ENCODE measurements at places on chromosomes 4 and X.
A peak's percentile ranks its signal among the peaks of the same experiment; 100 is the strongest.

DNA sequence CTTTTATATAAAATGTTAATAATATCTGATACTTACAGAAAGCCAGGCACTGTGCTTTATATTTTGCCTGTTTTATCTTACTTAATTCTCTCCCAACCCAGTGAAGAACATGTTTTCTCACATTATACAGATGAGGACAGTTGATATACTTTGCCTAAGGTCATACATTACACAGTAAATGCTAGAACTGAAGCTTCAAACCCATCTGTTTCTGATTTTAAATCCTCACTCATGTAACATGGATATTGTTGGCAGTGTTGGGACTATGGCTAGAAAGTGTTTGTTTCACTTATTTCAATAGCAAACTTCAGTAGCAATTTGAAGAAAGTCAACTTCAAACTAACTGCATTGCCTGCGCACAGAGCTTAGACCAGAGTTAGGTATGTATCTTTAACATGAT lies 57.4 kb downstream of the RAPGEF2 start:
- no peak for DNase-seq

DNA sequence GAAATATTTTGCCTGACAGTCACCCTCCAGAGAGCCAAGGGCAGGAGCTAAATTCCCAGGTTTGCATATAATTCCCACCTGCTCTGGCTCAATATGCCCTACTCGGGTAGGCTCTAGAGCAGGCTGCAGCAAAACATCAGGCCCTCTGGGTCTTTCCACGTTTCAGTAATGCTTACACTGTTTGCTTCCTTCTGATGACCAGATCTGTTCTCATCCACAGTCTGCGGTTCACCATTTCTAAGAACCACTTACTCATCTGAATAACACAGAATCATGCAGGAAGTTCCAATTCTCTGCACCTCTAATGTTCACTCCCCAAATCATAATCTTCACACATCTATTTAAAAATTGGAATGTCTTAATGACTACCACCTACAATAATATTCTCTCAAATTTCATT lies 141.4 kb downstream of the PPP3CA start:
- peak; percentile 12 for DNase-seq

DNA sequence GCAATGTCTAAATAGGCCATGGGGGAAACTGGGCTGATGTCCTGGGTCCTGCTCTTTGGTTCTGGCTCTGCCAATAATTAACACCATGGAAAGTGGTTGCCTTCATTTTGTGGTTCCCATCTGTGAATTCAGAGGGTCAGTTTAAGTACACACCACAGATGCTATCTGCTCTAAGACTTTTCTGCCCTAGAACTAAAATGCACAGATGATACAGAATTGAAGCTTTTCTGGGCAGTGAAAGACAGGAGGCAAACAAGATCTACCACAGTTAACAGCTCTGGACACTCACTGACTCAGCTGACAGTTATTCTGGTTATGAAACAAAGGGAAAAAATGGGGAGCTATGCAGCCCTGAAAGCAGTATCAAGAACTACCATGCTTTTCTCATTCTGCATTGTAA lies 37.3 kb downstream of the APBB2 start:
- DNase-seq: no peak

- no peak for DNase-seq
These were observed 124.5 kb upstream of the ARSJ start for GRCh38 chr4:114103908-114104307.

GRCh38 chrX:130628516-130628915 lies 226.7 kb downstream of the RBMX2 start:
- no peak for DNase-seq

DNA sequence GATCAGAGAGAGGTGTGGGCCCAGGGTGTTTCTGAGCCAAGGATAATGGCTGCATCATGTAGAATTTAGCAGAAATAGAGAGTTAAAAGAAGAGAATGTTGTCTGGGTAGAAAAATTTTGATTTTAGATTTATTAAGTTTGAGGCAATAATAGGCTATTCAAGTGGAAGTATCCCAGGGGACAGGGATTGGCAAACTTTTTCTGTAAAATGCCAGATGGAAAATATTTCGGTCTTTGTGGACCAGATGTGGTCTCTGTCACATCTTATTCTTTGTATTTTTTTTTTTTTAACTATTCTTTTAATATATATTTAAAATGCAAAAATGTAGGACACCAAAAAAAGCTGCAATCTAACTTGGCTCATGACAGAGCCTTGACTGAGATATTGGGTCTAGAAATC lies 33.1 kb downstream of the IL15 start:
- no peak for DNase-seq

DNA sequence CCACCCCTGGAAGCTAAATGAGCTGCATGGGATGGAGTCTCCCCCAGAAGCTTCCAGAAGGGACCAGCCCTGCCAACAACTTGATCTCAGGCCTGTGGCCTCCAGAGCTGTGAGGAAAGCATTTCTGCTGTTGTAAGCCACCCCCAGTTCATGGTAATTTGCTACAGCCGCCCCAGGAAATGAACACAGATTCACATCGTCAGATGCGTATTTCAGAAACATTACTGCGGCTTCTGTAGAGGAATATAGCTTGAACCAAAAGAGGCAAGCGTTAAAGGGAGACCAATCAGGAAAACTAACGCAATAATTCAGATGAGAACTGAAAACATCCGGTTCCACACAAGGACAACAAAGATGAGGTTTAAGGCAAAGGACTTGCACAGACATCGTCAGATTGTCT lies 128.4 kb upstream of the TBL1X start:
- DNase-seq: no peak

GRCh38 chr4:118154649-118155048 lies 120.4 kb downstream of the NDST3 start:
- DNase-seq: no peak

DNA sequence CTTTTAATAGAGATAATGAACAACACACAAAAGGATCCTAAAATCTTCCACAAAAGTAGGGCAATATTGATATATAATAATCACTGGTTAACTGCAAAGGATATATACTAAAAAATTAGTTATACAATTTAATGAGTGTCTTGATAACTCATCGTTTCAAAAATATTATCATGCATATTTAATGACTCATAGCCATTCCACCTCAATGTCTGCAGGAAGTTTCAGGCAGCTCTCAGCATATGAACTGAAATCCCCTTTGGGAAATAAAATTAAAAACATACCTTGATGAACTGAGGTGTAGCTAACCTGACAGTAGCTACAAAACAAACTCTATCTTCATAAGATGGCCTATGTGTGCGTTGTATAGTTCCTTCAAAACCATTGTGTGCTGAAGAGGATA lies 62.9 kb downstream of the TMEM165 start:
- DNase-seq: no peak

GRCh38 chr4:62342346-62342745 lies 1142.2 kb downstream of the ADGRL3 start:
- DNase-seq: no peak

DNA sequence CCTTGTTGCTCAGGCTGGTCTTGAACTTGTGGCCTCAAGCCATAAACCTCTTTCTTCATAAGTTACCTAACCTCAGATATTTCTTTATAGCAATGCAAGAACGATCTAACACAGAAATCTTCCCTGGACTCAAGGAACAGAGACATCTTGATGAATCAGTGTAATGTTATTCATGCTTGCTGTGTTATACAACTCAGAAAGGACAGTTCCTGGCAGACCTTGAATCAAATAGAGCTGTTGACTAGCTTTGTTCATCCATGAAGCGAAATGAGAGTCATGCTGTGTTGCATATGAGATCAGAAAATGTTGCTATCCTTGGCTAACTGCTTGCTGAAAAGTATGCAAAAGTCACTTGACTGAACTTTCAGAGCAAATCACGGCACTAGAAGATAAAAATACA lies 72.6 kb upstream of the ARHGAP24 start:
- no peak for DNase-seq

Measured in GM06990 (cell line).